Keratinocyte (primary cell): ENCODE measurements at places on chromosomes 2 and 18.

- DNase-seq: no peak
Measured at GRCh38 chr2:231627384-231628120, 34.9 kb downstream of the TEX44 start.

- DNase-seq: no peak
Measured at GRCh38 chr2:240584486-240585031, 2.0 kb upstream of the CAPN10 start.

DNA sequence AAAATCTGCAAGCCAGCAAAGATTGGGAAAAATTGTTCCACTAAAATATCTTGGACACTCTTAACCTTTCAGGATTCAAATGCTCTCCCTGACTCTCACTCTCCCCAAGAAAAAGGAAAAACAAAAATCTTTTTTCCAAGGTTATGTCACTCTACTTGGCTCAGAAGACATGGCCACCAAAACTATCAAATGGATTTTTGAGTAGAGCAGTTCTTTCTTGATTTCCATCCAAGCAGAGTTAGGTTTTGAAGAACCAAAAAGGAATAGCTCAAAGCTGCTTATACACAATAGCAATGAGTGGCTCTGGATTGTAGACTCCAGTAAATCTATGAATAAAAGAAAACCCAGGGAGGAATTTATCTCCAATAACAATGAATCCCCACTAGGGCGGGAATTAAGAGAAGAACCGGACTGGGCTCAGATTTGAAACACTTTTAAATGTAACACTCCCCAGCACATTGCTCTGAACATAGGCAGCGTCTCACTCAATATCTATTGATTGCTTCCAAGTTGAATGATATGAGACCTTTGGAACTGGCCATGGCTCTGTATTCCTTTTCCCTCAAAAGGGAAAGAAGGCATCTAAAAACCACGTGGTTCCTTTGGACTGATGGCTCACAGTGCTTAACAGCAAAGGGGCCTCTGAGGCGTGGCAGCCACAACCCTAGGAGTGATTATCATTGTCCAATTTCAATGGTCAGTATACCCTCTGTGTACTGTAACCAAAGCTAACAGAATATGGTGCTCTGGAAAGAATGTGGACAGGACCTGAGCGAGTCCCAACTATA lies 68.3 kb downstream of the SPRED2 start:
- no peak for DNase-seq

DNA sequence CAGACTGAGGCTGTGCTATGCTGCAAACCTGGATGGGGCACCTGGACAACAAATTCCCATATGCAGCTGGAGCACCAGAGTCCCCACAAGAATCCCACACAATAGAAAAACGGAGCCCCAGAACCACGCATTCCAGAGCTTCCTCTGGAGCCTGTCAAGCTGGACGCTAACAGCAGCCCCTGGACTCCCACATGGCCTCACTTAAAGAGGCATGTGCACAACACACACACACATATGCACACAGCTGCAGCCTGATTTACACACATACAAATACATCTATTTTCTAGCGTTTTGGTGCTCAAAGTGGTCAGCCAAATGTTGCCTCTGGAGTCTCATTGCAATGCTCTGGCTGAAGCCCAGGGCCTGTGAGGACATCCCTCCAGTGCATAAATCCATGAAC lies 632.7 kb upstream of the ID2 start:
- DNase-seq: no peak

DNA sequence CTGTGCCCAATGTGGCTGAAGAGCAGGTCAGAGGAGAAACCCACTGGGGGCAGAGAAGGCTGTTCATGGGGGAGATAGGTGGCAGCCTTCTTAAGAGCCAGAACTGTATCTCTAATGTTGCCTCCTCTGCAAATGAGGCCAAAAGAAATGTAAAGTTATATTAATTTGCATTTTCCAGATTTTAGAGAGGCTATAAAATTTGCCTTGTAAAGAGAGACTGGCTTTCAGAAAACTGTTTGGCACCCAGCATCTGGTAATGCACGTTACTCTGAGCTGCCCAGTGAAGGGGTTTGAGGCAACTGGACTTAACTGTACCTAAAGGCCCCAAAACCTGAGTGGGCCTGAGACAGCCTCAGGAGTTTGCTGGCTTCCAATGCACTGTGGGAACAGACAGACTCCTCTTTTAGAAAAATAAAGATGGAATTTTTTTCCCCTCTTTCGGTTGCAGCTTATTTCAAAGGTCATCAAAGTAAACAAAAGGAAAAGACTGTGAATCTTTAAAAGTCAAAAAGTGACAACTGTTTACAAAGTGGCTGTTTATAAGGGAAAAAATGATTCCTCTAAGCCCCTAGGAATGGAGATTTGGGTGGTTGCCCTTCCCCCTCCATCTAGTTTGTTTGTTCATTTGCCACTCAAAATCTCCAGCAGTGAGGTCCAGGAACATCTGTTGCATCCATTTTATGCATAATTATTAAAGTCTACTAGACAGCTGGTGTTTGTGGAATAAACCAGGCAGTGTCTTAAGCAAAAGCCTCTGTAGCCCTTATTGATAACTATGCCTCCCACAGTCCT lies 132.2 kb upstream of the ZFP36L2 start:
- DNase-seq: no peak
